ENCODE measurements at places on chromosomes 2 and 18. TPM values are rescaled to one million over a fixed set of nuclear protein-coding genes. Genes with fewer than 3 reads are reported as not detected.
A peak's percentile ranks its signal among the peaks of the same experiment; 100 is the strongest.

DNA sequence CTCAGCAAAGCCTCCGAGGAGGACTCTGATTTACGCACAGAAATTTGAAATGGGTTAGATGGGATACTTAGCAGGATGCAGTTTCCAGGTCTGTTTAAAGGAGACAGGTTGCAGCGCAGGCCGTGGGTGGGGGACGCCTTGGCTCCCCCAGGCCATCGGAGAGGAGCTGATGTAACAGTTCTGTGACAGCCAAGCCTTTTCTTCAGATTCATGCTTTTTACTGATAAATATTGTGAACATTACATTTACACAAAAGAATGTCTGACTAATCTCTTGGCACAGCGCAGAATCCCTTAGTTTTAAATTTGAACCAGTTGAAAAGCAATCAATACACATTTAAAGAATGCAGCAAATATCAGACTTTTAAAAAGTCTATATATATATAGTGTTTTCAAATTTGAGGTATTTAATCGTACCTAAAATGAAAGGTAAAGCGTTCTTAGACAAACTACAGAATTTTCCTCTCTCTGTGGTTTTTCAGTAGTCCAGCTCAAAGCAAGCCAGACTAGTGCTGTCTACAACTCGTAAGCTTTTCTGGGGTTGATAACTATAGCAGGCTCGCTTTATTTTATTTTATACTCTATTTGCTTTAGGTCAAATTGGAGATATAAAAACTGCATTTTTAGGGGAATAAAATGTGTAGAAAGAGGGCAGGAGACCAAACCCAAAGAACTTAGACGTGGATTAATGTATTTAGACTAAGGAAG, 221.9 kb downstream of the PIEZO2 start:
- DNase-seq = peak; percentile 43

- DNase-seq = no peak
These were observed 101.7 kb upstream of the ZNF236 start for GRCh38 chr18:76720683-76721082.

- no peak for DNase-seq
These were observed 101.4 kb downstream of the CDH2 start for GRCh38 chr18:28075501-28075900.

GRCh38 chr2:162111958-162112850, 38.2 kb upstream of the DPP4 start:
- no peak for DNase-seq

- DNase-seq = no peak
These were observed 132.7 kb downstream of the EVA1A start for GRCh38 chr2:75428060-75428459.

Gene CD8B2
- not detected for polyA plus RNA-seq

DNA sequence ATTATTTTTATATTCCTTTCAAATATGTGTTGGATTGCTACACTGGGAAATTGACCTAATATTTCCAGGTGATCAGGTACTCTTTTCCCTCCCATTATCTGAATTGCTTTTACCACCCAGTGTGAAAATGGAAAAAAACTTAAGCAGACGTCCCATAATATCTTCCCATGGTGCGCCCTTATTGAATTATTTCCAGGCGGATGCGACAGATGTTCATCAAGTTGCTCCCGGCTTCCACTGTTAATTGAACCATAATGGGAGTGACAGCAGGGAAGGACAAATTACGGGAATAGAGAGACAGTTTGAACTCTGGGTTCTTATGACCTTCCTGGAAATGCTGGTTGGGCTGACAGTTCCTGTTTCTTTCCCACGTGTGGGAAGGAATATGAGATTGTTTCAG, 93.3 kb downstream of the THSD7B start:
- DNase-seq = no peak

DNA sequence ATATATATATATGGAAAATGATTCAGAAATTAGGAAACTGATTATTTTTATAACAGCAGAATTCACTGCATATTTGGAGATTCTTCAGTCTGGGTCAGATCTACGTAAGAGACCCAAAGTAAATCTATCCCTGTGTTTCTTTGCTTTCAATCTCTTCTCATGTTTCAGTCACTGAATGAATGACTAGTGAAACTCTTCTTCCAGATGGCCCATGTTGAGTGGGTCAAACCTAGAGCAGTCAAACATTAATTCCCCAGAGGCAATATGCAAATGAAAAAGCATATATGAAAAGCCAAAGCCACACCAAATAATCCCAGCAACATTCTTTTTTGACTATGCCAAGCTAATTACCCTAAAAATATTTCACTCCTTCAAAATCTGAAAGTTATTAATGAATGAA, 317.3 kb downstream of the RBM43 start:
- no peak for DNase-seq

DNA sequence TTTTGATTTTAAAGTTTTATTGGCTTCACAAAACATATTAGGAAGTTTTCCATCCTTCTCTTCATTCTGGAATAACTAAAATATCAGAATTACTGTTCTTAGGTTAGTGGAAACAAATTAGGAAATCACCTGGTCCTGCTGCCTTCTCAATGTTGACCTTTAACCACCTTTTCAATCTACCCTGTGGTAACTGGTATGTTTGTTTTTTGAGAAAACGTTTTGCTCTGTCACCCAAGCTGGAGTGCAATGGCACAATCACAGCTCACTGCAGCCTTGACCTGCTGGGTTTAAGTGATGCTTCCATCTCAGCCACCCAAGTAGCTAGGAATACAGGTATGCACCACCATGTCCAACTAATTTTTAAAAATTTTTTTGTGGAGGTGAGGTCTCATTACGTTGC, 28.4 kb downstream of the ACYP2 start:
- no peak for DNase-seq

- DNase-seq = no peak
These were observed 177.0 kb upstream of the CCDC68 start for GRCh38 chr18:55136258-55136657.

DNA sequence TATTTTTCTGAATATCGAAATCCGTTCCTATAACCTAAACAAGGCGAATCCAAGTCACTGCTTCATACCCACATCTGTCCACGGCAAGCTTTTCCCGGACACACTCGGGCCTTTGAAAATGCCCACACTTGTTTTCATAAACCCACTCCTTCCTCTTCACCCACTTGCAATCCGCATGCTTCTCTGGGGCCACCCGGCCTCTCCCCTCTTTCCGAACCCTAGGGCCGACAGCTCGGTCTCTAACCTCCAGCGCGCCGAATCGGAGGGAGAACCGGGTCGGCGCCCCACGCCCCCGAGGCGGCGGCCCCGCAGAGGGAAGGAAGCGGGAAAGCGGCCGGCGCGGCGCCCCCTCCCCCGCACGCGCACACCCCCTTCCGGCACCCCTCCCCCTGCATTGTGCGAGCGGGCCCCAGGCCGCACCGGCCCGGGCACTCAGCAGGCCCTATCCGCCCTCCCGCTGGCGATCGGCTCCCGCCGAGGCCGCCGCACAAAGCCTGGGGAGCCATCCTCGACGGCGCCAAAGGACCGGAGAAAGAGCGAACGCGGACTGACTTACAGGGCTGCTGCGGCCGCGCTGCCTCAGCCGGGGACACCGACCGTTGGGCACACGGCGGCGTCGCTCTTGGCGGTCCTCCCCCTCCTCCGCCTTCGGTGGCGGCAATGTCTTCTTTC, 467 bp downstream of the PUM2 start:
- no peak for DNase-seq

GRCh38 chr2:104023306-104023705, 830.6 kb upstream of the POU3F3 start:
- no peak for DNase-seq

Gene CFAP65
- not detected for polyA plus RNA-seq

Gene GKN2
- polyA plus RNA-seq = not detected

- no peak for DNase-seq
These were observed 857.3 kb downstream of the GALR1 start for GRCh38 chr18:78106946-78107345.

Gene VSNL1
- polyA plus RNA-seq = 0.86 TPM

- DNase-seq = no peak
These were observed 64.9 kb upstream of the TANK start for GRCh38 chr2:161095314-161095713.

Gene SPTBN1
- polyA plus RNA-seq = 56.6 TPM

Gene FAM228A
- polyA plus RNA-seq = 0.07 TPM

Measured in AG04450 (cell line).